ENCODE measurements at places on chromosomes 2 and 18. TPM values are rescaled to one million over a fixed set of nuclear protein-coding genes. Genes with fewer than 3 reads are reported as not detected.
A peak's percentile ranks its signal among the peaks of the same experiment; 100 is the strongest.

GRCh38 chr2:189370719-189371118, 70.6 kb upstream of the WDR75 start:
- no peak for ATAC-seq

DNA sequence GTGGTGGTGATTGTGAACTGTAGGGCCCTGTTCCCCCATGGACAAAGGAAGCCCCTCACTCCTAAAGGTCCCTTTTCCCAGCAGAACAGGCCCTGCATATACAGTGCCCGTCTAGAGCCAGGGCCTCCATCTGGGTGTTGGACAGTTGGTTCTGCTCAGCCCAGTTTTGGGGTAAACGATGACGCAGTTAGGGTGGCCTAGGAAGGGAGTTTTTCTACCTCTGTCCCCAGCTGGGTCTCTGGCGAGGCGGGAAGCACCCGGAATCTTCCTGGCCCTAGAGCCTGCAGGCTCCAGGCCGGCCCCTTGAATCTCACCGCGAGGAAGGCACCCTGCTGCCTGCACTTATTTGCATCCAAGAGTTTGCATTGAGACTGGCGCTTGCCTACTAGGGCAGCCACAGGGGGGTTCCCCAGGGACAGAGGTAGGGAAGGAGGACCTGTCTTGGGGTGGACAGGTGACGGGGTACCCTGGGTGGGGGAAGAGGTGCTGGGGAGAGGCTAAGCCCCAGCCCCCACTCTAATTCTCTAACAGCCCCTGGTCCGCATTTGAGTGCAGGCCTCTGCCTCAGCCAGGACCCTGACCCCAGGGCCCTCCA, 529 bp upstream of the MTA3 start:
- peak; percentile 50 for ATAC-seq

DNA sequence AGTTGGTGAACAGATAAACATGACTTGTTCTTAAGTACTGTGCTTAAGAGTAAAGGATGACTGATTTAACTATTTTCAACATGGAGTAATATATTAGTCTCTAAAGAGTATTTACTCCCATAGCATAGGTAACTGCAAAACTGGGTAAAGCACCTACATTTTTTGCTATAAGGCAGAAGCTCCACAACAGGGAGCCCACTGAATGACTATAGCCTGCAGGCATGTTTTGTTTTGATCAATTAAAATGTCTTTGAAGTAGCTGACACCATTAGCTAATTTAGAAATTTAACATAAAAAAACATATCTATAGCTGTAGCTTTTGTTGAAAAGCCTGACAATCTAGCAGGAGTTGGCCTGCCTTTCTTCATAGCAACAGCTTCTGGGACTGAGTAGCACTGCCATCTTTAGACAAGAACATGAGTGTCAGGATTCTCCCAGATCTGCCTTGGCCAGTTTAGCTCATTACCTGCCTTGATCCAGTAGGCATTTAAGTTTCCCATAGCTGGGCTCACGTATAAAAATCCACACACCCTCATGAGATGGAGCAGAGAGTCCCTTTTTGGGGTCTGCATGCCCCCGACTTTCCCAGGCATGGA, 1935.1 kb upstream of the PIK3C3 start:
- ATAC-seq, result no peak

APOB gene
- total RNA-seq, result 0.20 TPM

GRCh38 chr18:13440277-13441248, 222.0 kb downstream of the LDLRAD4 start:
- no peak for ATAC-seq

IL1F10 gene
- not detected for total RNA-seq

GRCh38 chr2:189580241-189580651, 340 bp downstream of the SLC40A1 start:
- peak; percentile 27 for ATAC-seq

AFF3 gene
- total RNA-seq, result 0.96 TPM

GRCh38 chr2:128684523-128684922, 365.9 kb upstream of the HS6ST1 start:
- ATAC-seq, result no peak

- ATAC-seq, result no peak
Measured at GRCh38 chr18:5417342-5417741, 121.8 kb upstream of the ZBTB14 start.
